ENCODE measurements at places on chromosomes 11 and 22.

DNA sequence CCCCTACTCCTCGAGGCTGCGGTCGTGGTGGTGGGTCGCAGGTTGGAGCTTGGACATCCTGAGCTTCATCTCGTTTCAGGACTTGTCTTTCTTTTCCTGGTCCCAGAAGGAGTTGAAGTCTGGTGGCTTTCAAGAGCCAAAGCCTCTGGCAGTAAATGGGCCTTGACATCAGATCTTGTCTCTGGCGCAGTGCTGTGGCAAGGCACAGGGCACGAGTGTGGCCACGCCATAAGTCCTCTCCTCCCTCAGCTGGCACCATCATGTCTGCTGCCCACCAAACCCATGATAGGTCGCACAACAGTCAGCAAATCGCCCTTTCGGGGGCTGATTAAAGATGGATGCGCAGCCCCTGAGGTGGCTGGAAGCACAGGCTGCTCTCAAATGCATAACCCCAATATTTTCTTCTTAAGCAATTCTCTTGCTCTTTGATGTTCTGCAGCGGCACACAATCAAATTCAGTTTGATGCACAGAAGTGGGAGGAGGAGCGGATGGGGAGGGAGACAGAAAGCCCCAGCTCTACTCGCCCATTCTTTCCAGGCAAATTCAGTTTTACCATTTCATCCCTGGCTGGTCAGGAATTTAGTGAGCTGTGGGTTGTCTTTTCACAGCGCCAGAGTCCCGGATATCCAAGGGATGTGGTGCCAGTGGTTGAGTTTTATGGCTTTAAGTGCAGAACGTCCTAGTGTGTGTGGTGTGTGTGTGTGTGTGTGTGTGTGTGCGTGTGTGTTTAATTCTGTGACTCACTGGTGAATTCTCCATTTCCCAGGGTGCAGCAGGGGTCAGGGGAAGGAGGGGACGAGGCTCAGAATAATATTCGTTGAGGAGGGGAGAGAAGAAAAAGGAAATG is 162.0 kb downstream of the DSCAML1 start:
- no peak for DNase-seq

DNA sequence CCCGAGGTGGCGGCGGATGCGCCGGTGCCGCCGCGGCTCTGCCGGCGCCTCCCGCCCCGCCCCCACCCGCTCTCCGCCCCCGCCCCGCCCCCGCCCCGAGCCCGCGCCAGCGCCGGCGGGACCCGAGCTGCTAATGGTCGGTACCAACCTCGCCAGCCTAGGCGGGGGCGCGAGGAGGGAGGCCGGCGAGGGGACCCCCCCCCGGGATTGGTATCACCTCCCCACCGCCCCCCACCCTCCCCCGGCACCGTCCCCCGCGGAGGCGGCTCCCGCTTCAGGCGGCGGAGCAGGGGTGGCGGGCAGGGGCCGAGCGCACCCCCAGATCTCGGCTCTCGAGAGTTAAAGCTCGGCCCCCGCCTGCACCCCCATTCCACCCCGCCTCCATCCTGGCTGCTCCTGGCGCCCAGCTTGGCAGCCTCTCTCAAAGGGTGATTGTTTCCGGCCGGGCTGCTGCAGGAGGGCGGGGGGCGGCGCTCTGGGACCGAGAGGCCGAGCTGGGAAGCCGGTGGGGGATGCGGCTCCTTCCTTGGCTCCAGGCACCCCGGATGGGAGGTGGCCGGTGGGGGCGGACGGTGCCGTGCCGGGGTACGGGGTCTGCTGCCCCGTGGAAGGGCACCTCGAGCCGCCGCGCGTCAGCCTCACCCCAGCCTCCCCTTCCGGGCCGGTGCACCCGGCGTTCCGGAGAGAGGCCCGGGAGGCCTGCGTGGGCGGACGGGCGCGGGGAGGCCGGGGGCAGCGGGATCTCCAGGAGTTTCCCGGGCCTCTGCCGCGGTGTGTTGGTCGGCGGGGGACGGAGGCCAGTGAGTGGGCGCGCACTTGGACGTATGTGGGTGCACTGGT is at the start of gene B3GAT1:
TSS of gene B3GAT1 (minus strand) at position 40 of the 840 bp plus-strand sequence. CDS start 24,583 bp downstream, outside the sequence.
- no peak for DNase-seq

DNA sequence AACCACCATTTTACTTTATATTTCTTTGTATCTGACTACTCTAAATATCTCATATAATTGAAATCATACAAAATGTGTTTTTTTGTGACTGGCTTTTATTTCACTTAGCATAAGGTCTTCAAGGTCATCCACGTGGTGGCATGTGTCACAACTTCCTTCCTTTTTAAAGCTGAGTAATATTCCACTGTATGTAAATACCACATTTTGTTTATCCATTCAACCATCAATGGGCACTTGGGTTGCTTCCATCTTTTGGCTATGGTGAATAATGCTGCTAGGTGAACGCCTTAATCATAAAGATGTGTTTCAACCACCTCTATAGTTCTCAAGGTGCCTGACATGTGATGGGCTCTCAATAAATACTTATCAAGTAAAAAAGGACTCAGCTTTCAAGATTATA is 15.5 kb downstream of the RAB30 start:
- no peak for DNase-seq

DNA sequence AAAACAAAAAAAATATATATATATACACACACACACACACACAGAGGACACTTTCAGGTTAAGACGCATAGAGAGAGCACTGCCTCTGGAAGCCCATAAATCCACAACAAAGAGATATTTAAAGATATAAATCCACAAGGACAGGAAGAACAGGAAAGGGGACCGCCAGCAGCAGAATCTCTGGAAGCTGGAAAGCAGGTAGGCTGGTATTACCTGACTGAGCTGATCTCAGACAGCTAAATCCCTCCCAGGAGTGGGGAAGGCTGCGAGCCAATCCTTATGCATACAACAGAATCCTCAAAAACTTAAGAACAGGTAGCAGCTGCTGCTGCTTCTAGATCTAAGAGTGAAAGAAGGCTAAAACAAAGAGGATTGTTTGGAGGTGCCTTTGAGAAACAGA is 1.8 kb upstream of the MCAT start:
- DNase-seq = no peak

DNA sequence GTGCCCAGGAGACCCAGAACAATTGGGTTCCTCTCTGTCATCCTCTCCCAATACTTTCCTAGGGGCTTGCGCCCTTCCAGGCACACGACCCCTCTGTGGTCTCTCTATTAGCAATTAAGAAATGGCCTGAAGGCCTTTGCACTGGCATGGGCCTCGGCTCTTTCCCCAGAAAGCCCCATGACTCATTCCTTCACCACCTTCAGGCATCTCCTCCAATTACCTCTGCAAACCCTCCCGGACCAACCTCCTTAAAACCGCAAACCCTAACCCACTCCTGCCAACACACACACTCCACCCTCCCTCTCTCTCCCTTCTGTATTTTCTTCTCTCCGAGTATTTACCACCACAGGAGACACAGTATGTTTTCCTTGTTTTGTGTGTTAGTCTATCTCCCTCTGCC is 36.7 kb downstream of the LARGE1 start:
- no peak for DNase-seq
